ENCODE measurements at places on chromosomes 2 and 18.

GRCh38 chr2:193561054-193561453, 1366.3 kb upstream of the TMEFF2 start:
- no peak for DNase-seq

GRCh38 chr18:36576339-36576738, 252.5 kb downstream of the TPGS2 start:
- no peak for DNase-seq

DNA sequence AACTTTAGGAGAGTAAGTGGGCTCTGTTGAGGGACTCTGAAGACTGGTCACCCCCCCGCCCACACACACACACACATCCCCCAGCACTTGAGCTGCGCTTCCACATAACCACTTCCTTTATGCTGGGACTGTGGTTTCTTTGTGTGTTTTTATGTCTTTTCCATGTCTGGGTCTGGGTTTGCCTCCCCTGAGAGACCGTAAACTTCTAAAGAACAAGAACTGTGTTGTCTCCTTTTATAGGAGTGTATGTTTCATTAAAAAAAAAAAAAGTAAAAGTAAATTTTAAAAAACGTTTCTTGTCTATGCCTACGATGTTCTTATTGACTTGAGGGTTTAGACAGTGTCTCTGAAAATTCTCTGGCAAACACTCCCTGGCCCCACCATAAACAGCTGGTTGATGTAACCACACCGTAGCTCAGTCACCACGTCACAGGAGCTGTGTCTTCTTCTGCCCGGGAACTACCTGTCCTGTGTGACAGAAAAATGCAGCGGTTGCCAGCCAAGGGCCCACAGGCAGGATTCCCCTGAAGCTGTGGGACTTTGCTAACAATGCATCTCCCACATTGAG, 68.0 kb downstream of the KLHL29 start:
- DNase-seq, result peak; percentile 40

GRCh38 chr2:172256886-172257285, 154.2 kb upstream of the DLX2 start:
- DNase-seq, result no peak

GRCh38 chr18:69580107-69580506, 179.4 kb downstream of the DOK6 start:
- DNase-seq, result peak; percentile 14

GRCh38 chr2:241603686-241604085, 33.3 kb downstream of the THAP4 start:
- DNase-seq, result no peak

GRCh38 chr2:168416555-168416954, 39.5 kb upstream of the CERS6 start:
- no peak for DNase-seq

DNA sequence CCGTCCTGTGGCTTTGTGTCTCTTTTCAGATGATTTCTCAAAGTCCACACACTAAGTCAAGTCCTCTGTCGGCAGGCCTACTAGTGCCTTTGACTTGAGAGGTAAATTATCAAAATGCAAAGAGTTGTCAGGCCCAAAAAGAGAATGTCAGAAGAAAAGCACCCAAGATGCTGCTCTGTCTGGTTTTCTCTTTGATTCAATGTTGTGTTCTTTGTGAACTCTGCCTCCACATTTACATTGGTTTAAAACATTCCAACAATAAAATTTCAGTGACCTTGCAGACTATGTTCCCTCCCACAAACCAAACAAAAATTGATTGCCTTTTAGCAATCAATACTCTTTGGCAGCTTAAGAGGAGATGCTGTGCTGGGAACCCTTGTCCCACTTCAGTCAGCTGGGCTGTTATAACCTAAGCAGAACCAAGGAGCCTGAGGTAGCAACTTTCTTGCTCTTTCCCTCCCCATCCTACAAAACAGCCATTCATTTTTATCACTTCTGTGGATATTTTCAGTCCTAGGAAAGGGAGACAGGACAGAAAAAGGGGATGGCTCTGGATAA, 19.6 kb upstream of the SATB2 start:
- no peak for DNase-seq

GRCh38 chr2:184767059-184767458, 168.7 kb downstream of the ZNF804A start:
- no peak for DNase-seq

DNA sequence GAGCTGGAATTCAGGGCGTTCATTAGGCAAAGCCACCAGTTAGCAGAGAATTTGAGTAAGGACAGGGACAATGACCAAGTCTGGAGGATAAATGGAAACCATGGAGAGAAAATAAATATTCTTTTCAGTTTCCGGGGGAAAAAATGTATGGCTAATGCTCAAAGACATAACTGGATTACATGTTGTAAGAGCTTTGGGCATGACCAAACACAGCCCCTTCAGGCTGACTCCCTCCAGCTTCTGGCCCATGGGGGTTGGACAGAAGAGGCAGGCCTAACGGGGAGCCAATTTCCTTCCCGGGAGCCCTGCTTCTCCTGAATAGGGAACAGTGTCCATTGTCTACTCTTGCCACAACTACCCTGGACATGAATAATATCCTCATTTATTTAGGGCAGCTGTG, 39.5 kb upstream of the FOXI3 start:
- DNase-seq, result no peak

DNA sequence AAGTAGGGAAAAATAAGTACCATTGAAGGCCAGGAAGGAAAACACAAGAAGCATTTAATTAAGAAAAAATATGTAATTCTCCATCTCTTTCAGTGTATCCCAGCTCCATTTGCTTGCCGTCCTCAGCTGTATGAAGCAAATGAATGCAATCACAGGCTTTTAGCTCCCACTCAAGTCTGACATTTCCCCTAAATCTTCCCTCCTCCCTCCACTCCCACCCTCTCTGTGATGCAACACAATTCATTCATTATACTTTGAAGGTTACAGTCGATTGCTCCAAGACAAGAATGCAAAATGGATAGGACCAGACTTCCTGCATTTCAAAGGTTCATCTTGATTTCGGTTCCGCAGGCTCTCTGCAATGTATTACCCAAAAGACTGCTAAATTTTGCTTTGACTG, 172.7 kb upstream of the SERPINE2 start:
- DNase-seq, result no peak

- no peak for DNase-seq
Observed at GRCh38 chr2:89833780-89834117, 1142.3 kb downstream of the RPIA start.

DNA sequence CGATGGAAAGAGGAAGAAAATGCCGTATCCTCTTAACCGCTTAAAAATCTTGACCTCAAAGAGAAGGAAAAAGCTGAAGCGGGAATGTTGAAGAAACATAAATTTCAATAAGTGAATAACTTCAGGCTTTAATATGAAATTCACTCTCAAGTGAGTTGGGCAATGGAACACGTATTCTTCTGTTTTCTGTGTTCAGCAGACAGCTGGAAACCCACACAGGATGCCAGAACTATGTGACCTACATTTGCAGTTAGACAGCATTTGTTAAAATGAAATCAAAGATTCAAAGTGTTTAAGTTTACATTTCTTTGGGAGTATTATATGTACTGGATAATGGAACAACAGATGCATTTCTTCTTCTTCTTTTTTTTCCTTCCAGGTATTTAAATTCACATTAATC, 80.5 kb upstream of the SPATS2L start:
- DNase-seq, result no peak

GRCh38 chr2:46198164-46198883, 98.9 kb upstream of the EPAS1 start:
- peak; percentile 9 for DNase-seq

DNA sequence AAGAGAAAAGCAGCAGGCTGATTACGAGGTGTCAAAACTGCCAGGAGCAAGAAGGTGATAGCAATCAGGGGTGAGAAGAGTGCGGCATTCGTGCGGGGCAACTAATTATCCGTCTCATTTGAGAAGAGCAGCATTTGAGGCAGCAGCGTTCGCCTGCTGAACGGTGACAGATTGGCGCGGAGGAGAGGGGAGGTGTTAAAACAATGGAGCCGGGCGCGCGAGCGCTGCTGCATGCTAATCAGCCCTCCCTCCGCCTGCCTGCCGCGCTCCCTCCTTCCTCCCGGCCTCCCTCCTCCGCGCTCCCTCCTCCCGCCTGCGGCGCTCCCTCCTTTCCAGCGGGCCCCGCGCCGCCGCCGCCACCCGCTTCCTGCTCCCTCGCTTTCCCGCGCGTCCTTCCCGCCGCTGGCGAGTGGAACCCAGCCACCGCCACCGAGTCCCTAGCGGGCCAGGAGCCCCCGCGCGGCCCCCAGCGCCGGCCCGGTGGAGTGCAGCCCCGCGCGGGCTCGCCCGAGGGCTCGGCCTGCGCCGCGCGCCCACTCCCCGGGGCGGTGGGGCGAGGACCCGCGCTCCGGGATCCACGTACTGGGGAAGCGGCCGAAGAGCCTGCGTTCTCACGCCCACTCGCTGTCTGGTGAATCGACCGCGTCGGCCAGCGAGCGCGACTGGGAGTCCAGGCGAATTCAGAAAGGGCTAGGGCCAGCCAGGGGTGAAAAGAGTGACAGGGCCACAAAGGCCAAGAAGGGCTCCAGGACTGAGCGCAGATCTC, 69.5 kb upstream of the PSMD14 start:
- peak; percentile 46 for DNase-seq

- no peak for DNase-seq
Observed at GRCh38 chr18:34115409-34116081, 109.2 kb downstream of the NOL4 start.

DNA sequence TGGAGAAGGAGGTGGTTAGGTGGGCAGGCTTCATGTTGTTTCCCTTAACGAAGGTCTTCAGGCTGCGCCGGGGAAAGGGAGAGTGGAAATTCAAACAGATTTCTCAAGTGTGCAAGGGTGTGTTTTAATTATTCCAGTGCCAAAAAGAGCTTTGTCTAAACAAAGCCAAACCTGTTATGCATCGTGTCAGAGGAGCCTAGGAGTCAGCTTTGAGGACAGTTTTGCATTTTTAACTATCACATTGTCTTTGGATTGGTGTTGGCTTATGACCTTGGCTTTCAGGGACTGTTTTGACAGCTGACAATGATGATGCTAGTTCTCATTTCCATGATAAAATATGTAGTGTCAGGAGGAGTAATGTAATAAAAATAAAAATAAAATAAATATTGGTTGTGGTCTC, 144.8 kb downstream of the LDLRAD4 start:
- DNase-seq, result no peak

- DNase-seq, result no peak
Observed at GRCh38 chr18:80169607-80170006, 60.5 kb downstream of the ADNP2 start.

DNA sequence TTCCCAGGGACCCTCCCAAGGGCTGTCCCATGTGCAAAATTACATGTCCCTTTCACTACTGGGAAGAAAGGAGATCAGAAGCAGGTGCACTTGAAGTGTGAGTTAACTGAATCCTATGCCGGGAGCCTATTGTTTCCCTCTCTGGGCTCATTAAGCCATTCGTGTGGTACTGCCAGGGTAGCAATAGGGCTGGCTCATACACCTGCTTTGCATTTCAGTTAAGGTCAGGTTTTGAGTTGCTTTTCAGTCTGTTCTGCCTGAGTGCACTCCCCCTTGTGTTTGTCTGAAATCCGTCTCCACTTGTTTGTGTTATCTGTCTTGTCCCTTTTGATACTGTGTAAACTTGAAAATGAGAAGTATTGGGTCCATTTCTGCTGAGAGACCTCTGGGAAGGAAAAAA, 1232.6 kb upstream of the NRXN1 start:
- DNase-seq, result no peak

DNA sequence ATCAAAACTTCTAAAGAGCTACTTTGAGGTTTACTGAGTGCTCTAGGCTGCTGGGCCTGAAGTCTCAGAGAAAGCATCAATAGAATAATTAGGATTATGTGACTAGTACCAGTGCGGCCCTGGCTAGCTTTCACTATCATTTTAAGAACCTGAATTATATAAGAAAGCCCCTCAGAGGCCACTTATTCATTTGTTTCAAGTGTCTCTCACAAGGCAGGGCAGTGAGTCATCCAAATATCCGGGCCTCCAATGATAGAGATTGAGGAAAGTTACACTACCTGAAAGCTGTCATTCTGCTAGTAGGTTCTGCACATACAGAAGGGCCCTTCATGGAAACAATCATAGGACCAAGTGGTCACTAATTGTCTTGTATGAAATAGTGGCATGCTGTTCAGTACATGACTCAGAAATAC, 193.1 kb downstream of the L3MBTL4 start:
- no peak for DNase-seq

- DNase-seq, result no peak
Observed at GRCh38 chr2:119177838-119178190, 19.3 kb upstream of the C1QL2 start.

DNA sequence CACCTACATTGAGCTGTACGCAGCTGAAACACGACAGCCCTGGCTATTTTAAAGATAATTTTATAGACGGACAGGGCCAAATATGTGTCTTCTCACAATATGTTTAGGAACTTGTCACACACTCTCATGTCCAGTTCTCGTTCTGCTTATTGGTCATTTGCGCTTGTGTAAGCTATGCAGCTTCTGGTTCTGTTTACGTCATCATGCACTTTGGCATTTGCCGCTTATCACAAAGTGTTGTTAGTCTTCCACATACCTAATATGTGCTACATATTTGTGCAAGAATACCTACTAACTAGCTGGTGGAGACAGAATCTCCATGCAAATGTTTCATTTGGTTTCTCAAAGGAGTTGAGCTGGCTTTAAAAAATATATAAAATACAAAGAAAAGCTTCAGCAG, 7.5 kb upstream of the ZNF516 start:
- no peak for DNase-seq

DNA sequence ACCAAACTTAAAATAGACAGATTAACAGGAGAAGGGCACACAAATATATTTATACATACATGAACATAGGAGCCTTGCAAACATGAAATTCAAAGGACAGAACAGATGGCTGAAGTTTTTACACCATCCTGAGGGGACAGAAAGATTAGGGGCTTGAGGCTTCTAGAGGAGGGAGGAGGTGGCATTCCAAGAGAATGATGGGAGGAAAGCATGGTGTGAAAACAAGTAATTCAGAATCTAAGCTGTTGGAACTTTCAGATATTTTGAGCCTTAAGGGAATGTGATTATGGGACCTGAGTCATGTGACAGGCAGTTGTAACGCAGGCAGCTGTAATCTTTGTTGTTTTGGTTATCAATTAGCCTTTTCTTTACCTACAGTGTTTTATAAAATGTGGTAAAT, 225.2 kb upstream of the SPOPL start:
- no peak for DNase-seq

DNA sequence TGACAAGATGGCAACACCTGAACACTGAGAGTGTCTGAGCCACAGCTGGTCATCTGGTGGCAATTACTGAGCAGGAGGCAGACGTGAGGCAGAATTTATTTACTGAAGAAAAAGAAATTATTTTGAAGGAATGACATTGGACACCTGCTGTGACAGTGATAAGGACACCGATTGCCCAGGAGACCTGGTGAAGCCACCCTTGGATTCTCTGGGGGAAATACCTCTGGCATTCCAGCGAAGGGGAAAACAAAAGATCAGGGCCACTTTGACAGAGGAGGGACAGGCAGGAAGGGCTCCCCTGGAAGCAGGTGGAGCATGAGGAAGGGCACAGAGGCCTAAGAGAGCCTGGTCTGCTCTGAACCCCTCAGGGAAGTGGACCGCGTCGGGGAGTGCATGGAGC, 85.4 kb upstream of the ALPP start:
- no peak for DNase-seq

GRCh38 chr18:48228301-48228715, 180.9 kb downstream of the ZBTB7C start:
- no peak for DNase-seq

GRCh38 chr2:135874777-135875365, 1.4 kb downstream of the MCM6 start:
- DNase-seq, result no peak
